ENCODE measurements at places on chromosomes 2 and 18.

GRCh38 chr2:96202152-96202854 lies 6.3 kb downstream of the STARD7 start:
- DNase-seq: peak; percentile 28

DNA sequence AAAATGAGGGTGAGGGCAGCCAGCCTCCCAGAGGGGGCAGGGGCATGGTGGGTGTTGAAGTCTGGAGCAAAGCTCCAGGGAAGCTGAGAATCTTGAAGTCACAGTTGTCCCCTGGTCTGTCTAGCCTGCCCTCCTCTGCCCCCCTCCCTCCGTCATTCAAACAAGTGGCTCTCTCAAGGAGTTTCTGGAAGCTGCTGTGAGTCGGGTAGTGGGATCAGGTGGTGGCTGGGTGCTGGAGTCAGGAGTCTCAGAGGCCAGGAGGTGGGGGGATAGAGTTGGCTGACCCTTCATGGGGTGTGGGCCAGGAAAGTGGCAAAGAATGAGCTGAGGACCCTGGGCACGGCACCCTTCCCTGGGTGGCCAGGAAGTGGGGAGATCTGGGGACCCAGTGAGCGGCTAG lies 495 bp upstream of the ASIC4 start:
- no peak for DNase-seq

- DNase-seq: no peak
These were observed 153.4 kb downstream of the CAPN13 start for GRCh38 chr2:30653847-30654246.

DNA sequence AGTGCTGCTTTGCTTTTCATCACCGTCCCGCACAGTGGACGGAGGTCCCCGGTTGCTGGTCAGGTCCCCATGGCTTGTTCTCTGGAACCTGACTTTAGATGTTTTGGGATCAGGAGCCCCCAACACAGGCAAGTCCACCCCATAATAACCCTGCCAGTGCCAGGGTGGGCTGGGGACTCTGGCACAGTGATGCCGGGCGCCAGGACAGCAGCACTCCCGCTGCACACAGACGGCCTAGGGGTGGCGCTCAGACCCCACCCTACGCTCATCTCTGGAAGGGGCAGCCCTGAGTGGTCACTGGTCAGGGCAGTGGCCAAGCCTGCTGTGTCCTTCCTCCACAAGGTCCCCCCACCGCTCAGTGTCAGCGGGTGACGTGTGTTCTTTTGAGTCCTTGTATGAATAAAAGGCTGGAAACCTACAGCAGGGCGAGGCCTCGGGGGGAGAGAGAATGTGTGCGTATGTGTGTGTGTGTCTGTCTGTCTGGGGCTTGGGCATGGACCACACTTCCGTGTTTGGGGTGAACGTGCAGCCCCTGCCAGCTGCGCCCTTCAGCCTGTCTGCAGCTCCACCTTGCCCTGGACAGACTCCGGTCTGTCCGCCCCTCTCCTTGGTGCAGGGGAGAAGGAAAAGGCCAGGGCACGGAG lies 32.3 kb downstream of the GPC1 start:
- no peak for DNase-seq

DNA sequence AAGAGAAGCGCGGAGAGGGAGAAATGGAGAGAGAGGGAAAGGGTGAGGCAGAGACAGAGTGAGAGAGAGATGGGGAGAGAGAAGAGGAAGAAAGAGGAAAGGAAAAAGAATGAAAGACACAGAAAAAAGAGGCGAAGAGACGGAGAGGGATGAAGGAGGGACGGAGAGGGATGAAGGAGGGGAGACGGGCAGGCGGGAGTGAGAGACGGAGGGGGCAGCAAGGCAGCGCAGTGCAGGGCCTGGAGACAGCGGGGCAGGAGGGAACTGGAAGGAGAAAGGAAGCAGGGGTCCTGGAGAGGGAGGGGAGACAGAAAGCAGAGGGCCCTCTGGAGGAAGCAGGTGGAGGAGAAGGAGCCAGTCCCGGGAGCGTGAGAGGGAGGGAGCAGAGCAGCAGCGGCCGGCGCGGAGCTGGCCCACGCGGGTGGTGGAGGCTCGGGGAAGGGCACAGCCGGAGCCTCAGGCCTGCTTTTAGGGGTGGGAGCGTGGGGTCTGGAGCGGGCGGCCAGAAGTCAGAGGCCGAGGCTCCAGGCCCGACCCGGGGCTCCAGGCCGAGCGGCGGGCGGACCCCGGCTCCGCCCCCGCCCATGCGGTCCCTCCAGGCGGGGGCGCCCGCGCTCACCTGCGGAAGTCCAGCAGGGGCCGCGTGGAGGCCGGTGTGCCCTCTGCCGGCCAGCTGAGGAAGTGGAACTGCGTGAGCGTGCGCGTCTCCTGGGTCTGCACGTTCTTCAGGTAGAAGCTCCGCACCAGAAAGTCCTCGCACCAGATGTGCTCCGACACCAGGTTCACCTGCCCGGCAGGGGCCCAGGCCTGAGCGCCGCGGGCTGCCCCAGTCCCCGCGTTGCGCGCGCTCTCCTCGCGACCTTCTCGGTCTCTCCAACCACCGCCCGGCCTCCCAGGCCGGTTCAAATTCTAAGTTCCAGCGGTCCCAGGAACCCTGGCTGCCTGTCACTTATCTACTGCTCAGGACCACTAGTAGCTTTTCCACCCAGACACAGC lies 14.5 kb downstream of the PTPRN start:
- DNase-seq: no peak

Data from fibroblast of skin of left biceps (primary cell).